Lung microvascular endothelial cell (primary cell): ENCODE measurements at places on chromosomes 12 and 14. TPM values are rescaled to one million over a fixed set of nuclear protein-coding genes. Genes with fewer than 3 reads are reported as not detected.
A peak's percentile ranks its signal among the peaks of the same experiment; 100 is the strongest.

DNA sequence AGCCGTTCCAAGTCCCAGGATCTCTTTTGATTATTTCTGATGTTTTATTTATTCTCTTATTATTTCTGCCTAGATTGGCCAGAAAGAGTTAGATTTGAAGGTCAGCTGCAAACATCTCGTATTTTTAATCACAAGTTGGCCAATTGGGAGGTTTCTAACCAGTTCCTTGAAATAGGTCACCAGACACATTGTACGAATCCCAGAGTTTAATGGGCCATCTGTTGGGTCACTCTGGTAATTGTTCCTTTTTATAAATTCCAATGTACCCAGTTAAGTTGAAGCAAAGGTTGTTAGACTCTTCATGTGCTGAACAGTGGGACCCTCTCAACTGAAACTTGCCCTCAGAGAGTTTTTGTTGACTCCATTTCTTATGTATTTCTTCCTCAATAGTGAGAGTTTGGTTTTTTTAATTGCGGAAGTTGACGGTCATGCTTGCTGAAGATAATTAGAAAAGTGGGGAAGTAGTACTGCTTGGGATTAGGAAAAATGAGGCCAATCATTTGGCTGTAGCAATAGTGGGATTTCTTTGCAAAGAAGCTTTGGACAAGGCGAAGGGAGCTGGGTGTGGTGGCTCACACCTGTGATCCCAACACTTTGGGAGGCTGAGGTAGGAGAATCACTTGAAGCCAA, 382.7 kb upstream of the RGS6 start:
- DNase-seq = no peak

DNA sequence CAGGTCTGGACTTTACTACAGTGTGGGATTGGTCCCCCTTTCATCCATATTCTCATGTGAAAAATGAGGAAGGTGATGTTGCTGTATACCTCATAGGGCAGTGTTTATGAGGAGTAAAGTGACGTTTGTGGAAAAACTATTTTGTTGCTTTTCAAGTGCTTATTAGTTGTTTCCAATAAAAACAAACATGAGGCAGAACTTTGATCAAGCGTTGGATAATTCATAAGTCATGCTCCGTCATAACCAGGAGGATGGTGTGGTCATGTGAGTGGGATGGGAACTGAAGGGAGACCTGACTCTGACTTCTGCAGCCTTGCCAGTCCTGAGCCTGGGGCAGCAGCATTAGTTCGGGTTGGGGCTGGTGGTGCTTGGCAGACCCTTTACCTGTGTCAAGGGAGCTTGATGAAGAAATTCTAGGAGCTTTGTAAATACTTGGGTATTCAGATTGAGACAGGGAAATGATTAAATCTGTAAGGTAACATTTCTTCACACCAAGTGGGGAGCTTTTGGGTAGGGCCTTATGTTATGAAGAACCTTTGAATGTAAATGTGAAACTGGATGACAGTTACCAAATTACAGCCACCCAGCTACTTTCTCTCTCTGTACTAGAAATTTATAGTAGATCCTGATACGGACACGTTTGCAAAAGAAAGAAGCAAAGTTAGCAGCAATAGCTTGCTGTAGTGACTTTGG, 462.4 kb upstream of the RGS6 start:
- DNase-seq = no peak

GRCh38 chr14:57660208-57660607, 166.6 kb upstream of the CCDC198 start:
- no peak for DNase-seq

GRCh38 chr12:53791735-53792326, 40.1 kb upstream of the CISTR start:
- peak; percentile 18 for DNase-seq

GRCh38 chr12:27817766-27818165, 37.7 kb upstream of the MANSC4 start:
- no peak for DNase-seq

- no peak for DNase-seq
Measured at GRCh38 chr14:59103396-59103795, 85.1 kb upstream of the DAAM1 start.

DNA sequence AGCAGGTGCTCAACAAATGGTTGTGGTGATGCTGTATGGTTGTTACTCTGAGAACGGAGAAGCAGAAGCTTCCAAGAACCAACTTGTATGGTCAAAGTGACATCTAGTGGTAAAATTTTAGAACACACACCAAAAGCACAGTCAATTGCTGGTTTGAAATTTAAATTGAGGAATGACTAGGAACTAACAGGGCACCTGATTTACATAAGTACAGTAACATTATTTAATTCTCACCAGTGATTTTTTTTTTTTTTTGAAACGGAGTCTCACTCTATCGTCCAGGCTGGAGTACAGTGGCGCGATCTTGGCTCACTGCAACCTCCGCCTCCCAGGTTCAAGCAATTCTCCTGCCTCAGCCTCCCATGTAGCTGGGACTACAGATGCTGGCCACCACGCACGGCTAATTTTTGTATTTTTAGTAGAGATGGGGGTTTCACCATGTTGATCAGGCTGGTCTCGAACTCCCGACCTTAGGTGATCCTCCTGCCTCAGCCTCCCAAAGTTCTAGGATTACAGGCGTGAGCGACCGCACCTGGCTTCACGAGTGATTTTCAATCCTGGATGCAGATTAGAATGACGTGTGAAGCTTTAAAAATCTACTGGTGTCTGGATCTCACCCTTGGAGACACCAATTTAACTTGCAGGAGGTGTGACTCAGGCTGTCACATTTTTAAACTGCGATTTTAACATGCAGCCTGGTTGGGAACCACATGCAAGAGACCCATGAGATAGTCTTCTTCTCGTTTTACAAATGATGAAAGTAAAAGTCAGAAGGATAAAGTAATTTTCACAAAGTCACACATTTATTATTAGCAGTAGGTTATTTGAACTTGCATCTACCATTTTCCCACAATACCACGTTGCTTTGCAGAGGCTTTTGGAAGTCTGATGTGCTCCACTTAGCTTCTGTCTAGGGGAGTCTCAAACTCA, 14.1 kb upstream of the NUMB start:
- peak; percentile 86 for DNase-seq

GRCh38 chr12:29282031-29282816, 98.7 kb downstream of the ERGIC2 start:
- DNase-seq = peak; percentile 61

DNA sequence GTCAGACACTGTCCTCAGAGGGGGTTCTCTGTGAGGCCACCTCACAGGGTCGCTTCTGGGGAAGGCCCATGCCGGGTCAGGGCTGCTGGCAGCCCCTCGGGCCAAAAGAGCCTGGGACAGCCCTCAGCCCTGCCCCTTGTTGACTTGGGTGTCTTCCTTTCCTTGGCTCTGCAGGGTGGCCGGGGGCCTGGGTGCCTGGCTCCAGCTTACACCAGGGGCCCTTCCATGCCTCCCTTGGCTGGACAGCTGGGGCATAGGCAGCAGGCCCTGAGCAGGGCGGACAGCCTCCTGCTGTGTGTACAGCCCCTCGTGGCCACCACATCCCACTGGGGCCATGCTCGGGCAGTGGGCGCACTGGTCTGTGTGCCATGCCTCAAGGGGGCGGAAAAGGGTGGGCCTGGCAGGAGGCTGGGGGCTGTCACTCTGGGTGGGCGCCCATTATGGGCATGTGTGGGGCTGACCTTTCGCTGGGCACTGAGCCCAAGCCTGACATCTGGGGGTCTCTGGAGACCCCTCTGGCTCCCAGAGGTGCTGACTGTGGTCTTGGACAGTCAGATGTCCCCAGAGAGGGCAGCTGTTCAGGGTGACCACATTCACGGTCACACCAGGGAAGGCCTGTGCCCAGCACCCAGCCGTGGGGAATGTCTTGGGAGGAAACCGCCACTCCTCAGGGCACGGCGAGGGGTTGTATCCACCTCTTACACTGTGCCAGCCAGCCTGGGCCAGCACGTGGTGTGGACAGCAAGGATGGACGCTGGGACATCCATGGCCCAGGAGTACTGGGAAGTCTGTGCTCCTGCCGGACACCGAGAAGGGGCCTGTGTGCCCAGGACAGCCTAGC, 313.3 kb downstream of the TMEM121 start:
- DNase-seq = no peak

- no peak for DNase-seq
Measured at GRCh38 chr12:47946413-47947323, 16.7 kb upstream of the TMEM106C start.

GRCh38 chr12:121088195-121088585, 44.5 kb upstream of the P2RX7 start:
- DNase-seq = no peak

GRCh38 chr12:52323416-52324152, 2.4 kb upstream of the KRT83 start:
- no peak for DNase-seq

GRCh38 chr14:65025818-65026217, 39.1 kb downstream of the FNTB start:
- DNase-seq = no peak

DNA sequence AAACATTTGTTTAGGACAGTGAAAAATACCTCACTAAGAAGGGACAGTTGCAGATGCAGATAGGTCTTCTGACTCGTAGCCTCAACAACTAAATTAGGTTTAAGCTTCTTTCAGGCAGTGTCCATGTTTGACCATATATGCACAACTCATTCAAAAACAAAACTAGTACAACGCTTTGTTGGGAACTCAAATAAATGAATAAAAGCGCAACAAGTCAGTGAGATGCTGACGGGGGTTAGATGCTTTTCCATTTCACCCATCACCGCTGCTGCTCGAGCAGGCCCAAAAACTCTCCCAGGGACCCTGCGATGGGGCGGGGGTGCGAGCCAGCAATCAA, 633 bp downstream of the RPAP3 start:
- DNase-seq = no peak

GRCh38 chr12:112270673-112271072, 111.6 kb downstream of the HECTD4 start:
- no peak for DNase-seq

CREBL2 gene
- total RNA-seq = 30.9 and 38.5 TPM in 2 replicates

ARHGAP9 gene
- under 0.01 TPM in 1 of 2 replicates, not detected in the other for total RNA-seq

LALBA gene
- not detected in 2 replicates for total RNA-seq

RTL1 gene
- total RNA-seq = not detected in 2 replicates

KDM2B gene
- 14.8 and 20.0 TPM in 2 replicates for total RNA-seq

AQP6 gene
- not detected in 2 replicates for total RNA-seq
